Gastrocnemius medialis (tissue), 4 donors: ENCODE measurements at places on chromosomes 1 and 21. TPM values are rescaled to one million over a fixed set of nuclear protein-coding genes. Genes with fewer than 3 reads are reported as not detected.

RGS5 gene
- 195 TPM for total RNA-seq

GRCh38 chr1:233945573-233945972 is 41.1 kb downstream of the SLC35F3 start:
- DNase-seq: no peak

- no peak for DNase-seq
These were observed 1.1 kb upstream of the SLC1A7 start for GRCh38 chr1:53143527-53143926.

DNA sequence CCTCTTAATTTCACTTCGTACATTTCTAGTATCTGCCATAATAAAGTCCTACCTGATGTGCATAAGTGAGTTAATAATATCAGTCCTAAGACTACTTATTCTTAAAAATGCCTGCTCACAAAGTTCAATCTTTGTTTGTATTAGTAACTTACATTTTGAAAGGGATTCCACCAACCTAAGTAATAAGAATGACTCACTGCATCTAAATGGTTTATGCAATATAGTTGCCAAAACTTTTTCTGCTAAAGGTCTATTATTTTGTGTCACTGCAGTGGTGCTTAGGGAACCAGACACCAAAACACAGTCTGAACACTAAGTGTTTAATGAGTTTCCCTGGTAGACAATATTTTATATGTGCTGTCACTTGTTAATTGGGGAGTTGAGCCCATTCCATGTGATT is 1.8 kb downstream of the ZNF669 start:
- DNase-seq: no peak

GRCh38 chr1:159881622-159882526 is 18.1 kb downstream of the CFAP45 start:
- DNase-seq: peak; percentile 38

KLHL12 gene
- total RNA-seq: 12.8 TPM

- DNase-seq: no peak
These were observed 881.0 kb downstream of the AMY1C start for GRCh38 chr1:104630567-104631149.

CORT gene
- total RNA-seq: not detected

S100A3 gene
- not detected for total RNA-seq

DCST2 gene
- not detected for total RNA-seq
